WTC11 (cell line): ENCODE measurements at places on chromosomes 13 and 19. TPM values are rescaled to one million over a fixed set of nuclear protein-coding genes. Genes with fewer than 3 reads are reported as not detected.

- DNase-seq, result no peak
Measured at GRCh38 chr13:44763615-44764301, 187.6 kb upstream of the TSC22D1 start.

DNA sequence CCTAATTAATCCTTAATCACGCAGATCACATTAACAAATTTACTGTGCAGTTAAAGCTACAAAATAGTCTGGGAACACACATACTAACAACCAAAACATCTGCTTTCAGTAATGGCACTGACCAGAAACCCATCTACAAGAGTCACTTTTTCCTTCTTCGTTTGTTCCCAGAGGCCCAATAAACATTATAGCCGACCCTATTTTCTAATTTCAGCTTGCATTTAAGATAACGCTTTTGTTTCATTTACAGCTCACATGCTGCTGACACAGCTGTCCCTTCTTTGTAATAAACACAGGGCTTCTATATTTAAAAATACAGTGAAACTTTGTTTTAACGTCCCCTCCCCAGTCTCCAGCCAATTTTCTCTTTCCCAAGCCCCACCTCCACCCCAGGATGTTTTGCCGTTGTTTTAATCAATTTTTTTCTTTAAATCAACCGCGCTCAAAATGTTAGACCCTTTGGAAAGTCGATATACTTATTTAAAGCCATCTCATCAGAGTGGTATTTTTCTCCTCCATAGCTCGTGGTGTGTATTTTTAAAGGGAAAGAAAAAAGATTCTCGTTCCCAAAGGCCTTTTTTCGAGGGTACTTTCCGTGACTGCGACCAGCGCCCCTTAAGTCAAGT is 1.7 kb upstream of the WBP4 start:
- DNase-seq, result no peak

- DNase-seq, result no peak
Measured at GRCh38 chr13:43792076-43792881, 5.5 kb upstream of the ENOX1 start.

GRCh38 chr13:20160306-20161274 is at the start of gene GJA3:
Gene GJA3 (minus strand): TSS chr13:20161052. CDS start chr13:20143288, 17,764 bp downstream.
- DNase-seq, result peak; percentile 71

GRCh38 chr19:5563935-5564612 is 3.7 kb downstream of the TINCR start:
- no peak for DNase-seq

DNA sequence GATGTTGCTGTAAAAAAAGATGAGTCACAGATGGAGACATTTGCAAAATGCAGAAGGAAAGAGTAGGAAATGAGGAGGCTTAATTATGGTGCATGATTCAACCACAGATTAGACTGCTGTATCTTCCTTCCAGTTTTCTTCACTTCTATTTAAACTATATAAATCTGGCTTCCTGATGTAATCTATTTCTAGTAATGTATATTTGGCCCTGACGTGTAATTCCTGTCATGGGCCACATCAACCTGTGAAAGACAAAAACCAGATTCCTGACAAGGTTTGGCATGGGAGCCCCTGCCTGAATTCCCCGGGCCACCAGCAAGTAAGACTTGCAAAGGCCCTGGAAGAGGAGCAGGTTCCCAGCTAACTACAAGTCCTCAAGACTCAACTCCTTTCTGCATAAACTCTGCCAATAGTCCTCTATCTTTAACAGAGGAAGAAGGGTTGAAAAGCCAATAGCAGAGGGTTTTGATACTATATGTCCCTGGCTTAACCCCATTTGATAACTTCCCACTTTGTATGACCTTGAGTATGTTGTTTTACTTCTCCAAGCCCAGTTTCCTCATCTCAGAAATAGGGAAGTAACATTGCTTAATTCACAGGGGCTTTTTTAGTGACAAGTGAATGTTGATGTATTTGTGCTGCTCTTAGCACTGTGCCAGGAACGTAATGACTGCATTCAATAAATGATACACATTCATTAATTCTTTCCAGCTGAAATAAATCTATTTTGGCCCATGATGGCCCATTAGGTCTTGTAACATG is 172.7 kb downstream of the SPRY2 start:
- DNase-seq, result no peak

Gene SLC17A7
- 1.6 to 2.8 TPM (median 2.1 TPM) in 3 replicates for total RNA-seq

DNA sequence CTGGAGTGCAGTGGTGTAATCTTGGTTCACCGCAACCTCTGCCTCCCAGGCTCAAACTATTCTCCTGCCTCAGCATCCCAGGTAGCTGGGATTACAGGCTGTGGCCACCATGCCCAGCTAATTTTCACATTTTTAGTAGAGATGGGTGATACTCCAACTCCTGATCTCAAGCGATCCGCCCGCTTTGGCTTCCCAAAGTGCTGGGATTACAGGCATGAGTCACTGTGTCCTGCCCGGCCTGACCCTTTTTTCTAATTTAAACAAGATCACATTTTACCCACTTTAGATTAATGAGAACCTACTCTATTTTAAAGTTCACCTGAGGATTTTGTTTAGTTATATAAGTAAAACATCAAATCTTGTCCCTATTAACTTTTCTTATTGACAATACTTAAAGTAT is 91.8 kb upstream of the POSTN start:
- no peak for DNase-seq

GRCh38 chr13:55613429-55614187 is 1527.1 kb upstream of the PRR20A start:
- no peak for DNase-seq

GRCh38 chr13:76000131-76000530 is 364.0 kb downstream of the LMO7 start:
- no peak for DNase-seq

GRCh38 chr19:39129116-39129515 is 3.5 kb downstream of the PAK4 start:
- DNase-seq, result no peak

DNA sequence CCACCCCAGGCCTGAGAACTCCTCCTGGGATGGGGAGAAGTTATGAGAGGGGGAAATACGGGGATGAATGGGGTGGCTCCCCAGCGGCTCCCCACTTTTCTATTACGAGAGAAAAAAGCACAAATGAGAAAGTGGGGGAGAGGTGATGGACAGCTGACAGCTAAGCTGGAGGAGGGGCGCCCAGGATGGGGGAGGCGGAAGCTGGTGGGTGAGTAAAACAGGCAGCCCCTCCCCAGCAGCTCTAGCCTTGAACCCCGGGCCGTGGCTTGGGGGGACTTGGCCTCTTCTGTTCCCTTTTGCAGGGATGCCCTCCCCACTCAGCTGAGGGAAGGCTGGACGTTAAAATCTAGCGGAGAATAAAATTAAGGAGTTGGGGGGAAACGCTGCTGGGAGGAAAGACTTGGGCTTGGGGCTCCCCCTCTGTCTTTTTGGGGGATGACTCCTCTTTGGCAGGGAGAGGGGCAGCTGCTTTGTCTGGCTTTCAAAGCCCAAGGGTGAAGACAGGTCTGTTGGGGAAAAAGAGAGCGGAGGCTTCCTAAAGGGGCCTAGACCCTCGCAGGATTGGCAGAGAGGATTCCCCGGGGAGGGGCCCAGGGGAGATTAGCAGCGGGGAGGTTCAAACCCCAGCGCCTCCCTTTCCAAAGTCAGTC is 1.4 kb upstream of the SAMD1 start:
- peak; percentile 44 for DNase-seq

DNA sequence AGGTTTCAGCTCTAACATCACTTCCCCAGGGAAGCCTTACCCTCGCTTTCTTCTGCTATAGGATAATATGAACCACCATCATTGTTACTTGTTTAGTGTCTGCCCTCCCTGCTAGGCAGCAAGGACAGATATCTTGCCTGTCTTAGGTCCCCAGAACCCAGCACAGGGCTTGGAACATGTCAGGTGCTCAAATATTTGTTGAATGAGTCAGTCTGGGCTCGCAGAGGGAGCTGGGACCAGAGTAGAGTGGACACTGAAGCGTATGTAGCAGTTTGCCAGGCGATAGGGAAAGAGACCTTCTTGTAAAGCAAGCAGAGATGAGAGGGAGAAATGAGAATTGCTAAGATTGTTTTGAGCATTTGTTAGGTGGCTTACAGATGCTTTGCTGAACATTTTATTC is 11.7 kb downstream of the BCKDHA start:
- no peak for DNase-seq

DNA sequence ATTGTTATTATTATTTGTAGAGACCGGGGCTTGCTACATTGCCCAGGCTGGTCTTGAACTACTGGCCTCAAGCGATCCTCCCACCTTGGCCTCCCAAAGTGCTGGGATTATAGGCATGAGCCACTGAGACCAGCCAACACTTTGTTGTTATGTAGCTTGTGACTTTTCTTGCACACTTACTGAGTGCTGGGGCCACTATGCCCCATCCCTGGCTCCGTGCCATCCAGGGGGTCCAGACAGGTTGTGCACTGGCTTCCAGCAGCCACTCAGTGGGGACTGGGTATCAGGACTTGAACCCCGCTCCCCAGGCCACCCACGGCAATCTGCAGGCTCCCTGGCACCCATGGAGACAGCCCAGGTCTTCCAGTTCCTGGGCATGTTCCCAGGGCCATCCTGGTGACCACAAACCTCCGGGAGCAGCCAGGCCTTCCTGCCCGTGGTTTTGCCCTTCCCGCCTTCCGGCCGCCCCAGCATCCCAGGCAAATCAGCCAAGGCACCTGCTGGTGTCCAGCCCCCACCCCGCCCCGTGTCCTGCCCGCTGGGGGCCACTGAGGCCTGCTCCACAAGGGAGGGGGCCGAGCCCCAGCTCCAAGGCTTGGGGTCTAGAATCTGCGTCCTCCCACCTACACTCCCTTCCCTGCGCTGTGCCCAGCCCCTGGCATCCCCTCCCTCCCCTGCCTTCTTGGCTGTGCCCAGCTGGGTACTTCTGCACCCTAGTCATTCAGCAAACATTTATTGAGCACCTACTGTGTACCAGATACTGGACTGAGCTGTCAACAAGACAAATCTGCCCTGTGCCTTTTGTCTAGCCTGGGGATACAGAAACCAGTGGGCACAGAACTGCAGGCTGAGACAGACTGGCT is 23.7 kb upstream of the SEMA6B start:
- no peak for DNase-seq

DNA sequence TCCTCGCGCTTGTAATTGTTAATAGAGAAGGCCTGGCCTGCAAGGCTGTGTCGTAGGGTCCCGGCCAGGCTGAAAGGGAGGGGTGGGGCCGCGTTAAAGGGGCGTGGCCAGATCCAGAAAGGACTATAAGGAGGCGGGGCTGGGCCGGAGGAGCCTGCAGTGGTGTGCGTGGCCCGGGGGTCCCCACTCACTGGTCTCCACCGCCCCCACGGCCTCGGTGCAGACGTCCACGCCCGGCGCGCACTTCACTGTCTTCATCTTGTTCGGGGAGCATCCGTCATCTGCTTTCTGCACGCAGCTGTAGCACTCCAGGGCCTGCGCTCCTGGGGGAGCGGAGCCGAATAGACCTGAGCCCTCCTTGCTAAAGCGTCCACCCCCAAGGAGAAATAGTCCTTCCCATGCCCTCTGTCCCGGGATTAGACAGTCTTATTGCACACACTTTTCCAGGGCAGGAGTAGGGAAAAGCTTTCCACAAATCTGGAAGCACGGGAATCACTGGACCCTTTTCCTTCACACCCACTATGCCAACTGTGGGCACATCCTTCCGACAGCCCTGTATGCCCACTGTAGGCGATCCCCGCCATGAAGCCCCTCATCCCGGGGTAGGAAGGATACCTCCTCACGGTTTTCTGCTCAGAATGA is 1.2 kb downstream of the LYPD3 start:
- peak; percentile 80 for DNase-seq

- DNase-seq, result no peak
Measured at GRCh38 chr13:37602733-37603381, 4.3 kb upstream of the POSTN start.

DNA sequence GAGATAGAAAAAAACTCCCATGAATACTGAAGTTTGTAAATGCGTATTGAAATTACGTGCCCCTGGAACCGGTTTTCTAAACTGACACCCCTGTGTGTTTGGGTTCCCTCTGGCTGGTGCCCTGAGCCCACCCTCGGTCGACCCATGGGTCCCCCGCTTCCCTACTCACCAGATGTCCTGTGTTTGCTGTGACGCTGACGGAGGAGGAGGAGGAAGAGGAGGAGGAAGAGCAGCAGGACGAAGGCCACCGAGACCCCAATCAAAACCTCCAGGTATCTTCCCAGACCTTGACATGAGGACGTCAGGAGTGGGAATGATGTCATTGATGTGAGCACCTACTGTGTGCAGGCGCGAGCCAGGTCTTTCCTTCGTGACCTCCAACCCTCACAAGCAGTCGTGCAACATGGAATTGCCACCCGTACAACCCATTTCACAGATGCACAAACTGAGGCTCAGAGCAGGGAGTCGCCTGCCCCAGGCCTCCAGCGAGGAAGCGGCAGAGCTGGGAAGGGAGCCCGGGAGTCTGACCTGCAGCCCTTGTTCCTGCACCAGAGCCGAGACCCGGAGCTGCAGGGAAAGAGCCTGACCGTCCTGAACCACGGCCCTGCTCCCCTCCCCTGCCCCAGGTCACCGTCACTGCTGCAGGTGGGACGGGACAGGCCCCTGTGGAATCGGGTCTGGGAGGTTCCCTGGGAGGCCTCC is 3.7 kb downstream of the LILRB3 start:
- no peak for DNase-seq

Gene PDE4C
- 3.0 to 5.7 TPM (median 3.8 TPM) in 3 replicates for total RNA-seq

- DNase-seq, result no peak
Measured at GRCh38 chr19:49438261-49438660, 3.1 kb downstream of the SLC17A7 start.

Gene B3GNT3
- total RNA-seq, result 1.2 to 1.9 TPM (median 1.3 TPM) in 3 replicates

Gene TJP3
- 36.2 to 44.0 TPM (median 39.7 TPM) in 3 replicates for total RNA-seq

Gene CBY2
- total RNA-seq, result 0.50 to 0.74 TPM in 2 of 3 replicates, not detected in the other

GRCh38 chr13:50425772-50426171 is 410.5 kb downstream of the KCNRG start:
- no peak for DNase-seq

- DNase-seq, result no peak
Measured at GRCh38 chr19:51550848-51551672, 19.6 kb upstream of the SIGLEC6 start.

Gene PROZ
- total RNA-seq, result not detected in 3 replicates

Gene SIGLEC8
- not detected in 3 replicates for total RNA-seq

DNA sequence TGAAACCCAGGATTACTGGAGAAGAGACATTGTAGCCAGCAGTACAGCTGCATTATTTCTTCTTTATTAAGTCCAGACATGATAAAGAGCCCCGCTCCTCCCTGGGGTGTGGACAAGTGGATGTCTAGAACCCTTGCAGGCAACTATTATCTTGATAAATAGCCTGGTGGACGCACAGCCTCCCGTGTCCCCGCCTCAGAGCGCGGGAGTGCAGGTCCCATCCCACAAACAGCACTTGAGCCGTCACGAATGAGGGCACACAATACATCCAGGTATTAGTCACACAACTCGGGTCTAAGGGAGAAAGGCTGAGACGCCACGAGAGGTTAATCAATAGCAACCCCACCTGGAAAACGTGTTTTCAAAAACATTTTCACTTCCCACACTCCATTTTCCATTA is 213.2 kb upstream of the SOX1 start:
- no peak for DNase-seq

- DNase-seq, result no peak
Measured at GRCh38 chr19:38564981-38565690, 52.6 kb downstream of the MAP4K1 start.

Gene CIC
- 53.0 to 58.5 TPM (median 55.8 TPM) in 3 replicates for total RNA-seq

- no peak for DNase-seq
Measured at GRCh38 chr13:85601526-85601925, 197.7 kb downstream of the SLITRK6 start.
